Esophagus muscularis mucosa (tissue), 4 donors: ENCODE measurements at places on chromosomes 16 and 17. TPM values are rescaled to one million over a fixed set of nuclear protein-coding genes. Genes with fewer than 3 reads are reported as not detected.

DNA sequence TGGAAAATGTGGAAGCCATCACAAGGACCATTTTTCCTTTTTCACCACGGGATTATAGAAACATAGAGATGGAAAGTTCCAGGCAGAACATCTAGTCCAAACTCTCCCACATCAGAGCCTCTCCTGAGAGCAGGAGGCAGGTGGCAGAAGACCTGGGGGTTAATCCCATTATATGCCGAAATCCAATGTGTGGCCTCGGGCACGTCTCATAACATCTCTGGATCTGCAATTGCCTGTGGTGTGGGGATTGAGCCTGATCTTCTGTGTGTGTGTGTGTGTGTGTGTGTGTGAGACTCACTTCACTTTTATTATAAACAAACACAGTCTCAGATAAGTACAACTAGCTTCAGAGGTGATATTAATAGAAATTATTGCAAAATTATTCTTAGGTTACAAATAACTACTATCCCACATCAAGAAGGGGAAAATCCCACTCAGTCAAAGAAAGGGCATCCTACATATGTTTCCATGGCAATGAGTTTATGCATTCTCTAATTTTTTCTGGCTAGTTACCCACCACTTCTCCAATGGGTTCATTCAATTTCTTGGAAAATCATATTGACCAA is 199.1 kb downstream of the FOXL1 start:
- DNase-seq, result no peak

- no peak for DNase-seq
Observed at GRCh38 chr17:83174362-83175118, 95.1 kb downstream of the METRNL start.

Gene PPP1R27
- total RNA-seq, result not detected

DNA sequence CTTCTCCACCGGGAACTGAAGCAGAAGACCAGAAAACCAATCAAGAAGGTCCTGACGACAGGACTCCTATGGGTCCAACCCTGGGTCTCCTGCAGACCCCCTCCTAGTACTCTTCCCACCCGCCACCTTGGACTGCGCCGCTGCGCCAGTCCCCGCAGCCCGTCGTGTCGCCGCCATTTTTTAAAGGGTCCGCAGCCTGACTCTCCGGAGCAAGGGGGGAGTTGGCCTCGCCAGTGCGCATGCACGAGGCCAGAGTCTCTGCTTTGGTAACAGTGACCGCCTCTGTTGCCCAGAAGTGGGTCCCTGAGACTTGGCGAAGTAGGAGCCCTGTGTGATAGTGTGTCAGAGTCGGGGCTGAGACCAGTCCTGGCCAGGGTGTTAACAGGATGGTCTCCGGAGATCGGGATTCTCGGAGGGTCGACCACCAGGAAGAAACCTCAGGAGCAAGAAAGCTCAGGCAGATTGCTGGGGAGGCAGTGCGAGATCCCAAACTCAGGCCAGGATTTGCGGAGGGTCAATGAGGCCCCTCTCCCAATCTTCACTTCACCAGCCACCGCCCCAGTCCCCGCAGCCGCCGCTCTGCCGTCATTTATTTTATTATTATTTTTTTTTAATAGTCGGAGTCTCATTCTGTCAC is 612.5 kb downstream of the KCNJ18 start:
- DNase-seq, result peak; percentile 57

Gene MAPK8IP3
- total RNA-seq, result 22.6 TPM

GRCh38 chr16:23879735-23880373 is 44.1 kb downstream of the PRKCB start:
- no peak for DNase-seq

- DNase-seq, result no peak
Observed at GRCh38 chr16:28981517-28981916, 3.3 kb upstream of the LAT start.

GRCh38 chr16:88566158-88566557 is 4.0 kb upstream of the ZC3H18 start:
- no peak for DNase-seq

- DNase-seq, result no peak
Observed at GRCh38 chr17:17710728-17711541, 29.7 kb downstream of the RAI1 start.

DNA sequence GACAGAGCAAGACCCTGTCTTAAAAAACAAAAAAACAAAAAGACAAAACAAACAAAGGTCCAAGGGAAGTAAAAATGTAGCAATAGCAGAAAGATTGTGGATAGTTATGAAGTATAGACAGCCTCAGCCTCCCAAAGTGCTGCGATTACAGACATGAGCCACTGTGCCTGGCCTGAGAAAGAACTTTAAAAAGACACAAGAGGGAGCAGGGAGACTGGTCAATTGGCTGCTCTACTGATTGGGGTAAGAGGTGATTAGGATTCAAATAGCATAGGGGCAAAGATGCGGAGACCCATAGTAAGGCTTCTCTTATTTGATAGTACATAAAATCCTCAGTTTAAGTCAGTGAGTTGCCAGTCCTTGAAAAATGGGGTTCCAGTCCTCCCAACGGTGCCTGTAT is 518.2 kb upstream of the GOT2 start:
- DNase-seq, result no peak

GRCh38 chr17:10737168-10737622 is 7.4 kb upstream of the TMEM220 start:
- no peak for DNase-seq

Gene ASGR1
- total RNA-seq, result not detected

DNA sequence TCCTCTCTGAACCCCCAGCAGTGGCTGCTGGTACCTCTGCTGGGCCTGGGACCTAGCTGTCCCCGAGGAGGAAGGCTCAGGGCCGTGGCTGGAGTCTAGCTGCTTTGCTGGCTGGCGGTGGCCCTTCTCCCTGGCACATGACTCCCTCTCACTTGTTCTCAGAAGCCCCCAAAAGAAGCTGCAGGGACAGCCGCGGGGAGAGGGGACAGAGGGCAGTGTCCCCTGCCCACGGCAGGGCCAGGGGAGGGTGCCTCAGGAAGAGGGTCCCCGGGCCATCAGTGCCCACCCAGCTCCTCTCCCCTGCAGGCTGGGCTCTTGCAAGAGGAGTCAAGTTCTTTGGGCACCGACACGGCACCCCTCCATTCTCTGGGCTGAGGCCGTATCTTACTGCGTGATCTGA is 46.6 kb downstream of the VAC14 start:
- DNase-seq, result no peak

Gene LPO
- total RNA-seq, result not detected

Gene SERPINF2
- total RNA-seq, result 3.0 TPM

DNA sequence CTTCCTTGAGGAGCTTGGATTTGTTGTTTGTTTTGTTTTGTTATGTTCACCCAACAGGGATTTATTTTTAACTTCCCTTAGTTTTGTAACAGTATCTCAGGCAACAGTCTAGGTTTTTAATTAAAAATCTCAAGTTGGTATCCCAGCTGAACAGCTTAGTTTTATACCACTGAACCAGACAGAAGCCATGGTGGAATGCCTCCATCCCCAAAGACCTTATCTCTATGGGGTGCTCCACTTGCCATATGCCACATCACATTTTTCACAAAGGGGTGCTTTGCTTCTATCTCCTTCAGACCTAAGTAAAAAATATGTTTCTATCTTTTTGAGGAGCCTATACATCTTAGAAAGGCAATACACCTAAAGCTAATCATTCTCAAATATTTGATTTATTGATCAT is 715.8 kb upstream of the KIF2B start:
- DNase-seq, result no peak

DNA sequence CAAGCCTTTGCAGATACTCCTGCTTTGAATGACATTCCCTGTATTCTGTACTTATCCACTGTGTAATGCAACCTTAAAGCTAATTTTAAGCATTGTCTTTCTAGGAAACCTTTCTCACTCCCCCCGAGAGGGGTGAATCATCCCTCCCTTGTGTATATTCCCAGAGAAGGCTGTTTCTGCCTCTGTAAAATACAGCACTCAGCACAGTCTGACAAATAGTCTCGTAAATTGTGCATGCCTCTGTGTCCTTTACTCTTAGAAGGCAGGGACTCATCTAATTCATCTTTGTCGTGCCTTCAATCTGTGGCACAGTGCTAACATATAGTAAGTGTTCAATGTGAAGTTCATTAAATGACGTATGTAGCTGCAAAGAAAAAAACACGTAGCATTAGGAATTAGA is 200.7 kb downstream of the CA10 start:
- DNase-seq, result no peak

Gene UNC13D
- 8.3 TPM for total RNA-seq

GRCh38 chr16:66926171-66926947 is 1.0 kb upstream of the RRAD start:
- no peak for DNase-seq

Gene EME1
- total RNA-seq, result not detected

DNA sequence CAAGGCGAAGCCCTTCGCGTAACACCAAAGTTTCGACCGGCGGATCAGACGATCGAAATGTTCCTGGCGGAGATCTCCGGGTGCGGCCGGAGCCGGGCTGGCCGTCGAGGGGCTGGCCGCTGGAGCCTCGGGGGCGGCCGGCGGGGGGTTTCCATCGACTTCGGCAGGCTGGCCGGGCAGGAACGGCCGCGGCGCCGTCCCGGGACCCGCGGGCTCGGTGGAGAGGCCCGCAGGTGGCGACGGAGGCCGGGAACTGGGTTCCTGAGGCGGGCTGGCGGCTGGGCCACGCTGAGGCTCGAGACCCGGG is 1.1 kb downstream of the EPOP start:
- no peak for DNase-seq

- no peak for DNase-seq
Observed at GRCh38 chr17:35167046-35167445, 19.4 kb downstream of the UNC45B start.

Gene SHBG
- total RNA-seq, result 0.83 TPM

DNA sequence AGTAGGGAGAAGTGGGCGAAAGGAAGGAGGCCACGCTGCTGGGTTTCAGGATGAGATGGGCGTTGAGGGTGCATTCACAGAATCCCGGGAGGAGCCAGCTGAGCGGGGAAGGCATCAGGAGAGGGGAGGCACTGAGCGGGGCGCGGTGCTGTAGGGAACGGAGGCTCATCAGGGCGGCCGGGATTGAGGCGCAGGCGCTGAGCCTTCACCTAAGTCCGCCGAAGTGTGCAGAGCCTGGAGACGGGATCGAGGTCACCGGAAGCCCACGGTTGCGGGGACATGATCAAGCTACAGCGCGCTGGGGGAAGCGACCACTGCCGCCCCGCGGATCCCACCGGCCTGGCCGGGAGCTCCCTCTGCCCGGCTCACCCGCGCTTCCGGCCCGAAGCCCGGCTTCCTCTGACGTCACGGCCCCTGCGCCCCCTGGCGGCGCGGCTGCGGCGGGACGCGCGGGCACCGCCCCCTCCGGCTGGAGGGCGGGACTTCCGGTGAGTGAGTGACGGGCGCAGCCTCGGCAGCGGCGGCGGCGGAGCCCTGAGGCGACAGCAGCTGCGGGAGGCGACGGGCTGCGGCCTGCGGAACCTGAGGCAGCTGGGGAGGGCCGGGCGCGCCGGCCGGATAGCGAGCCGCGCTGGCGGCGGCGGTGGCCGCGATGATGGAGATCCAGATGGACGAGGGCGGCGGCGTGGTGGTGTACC is at the start of gene MAPK8IP3:
TSS of gene MAPK8IP3 (plus strand) at position 508 of the 698 bp plus-strand sequence. CDS start at position 653, 145 bp downstream.
- peak; percentile 96 for DNase-seq

GRCh38 chr17:64506576-64507412 is at the start of gene CEP95:
CEP95 (plus strand) TSS chr17:64506977; CDS start chr17:64507098, 121 bp downstream.
- peak; percentile 98 for DNase-seq

Gene GAST
- total RNA-seq, result not detected

GRCh38 chr16:67760206-67760955 is 41.3 kb upstream of the GFOD2 start:
- DNase-seq, result no peak

- no peak for DNase-seq
Observed at GRCh38 chr16:63617047-63617989, 1504.5 kb downstream of the CDH11 start.

GRCh38 chr17:45924332-45924820 is 30.0 kb downstream of the MAPT start:
- DNase-seq, result no peak

- DNase-seq, result no peak
Observed at GRCh38 chr16:19980632-19981265, 92.9 kb downstream of the GPR139 start.

GRCh38 chr16:83808573-83809014 is 816 bp downstream of the HSBP1 start:
- no peak for DNase-seq

Gene ZNF267
- total RNA-seq, result 6.4 TPM

- DNase-seq, result no peak
Observed at GRCh38 chr17:43018008-43018853, 4.0 kb downstream of the VAT1 start.

DNA sequence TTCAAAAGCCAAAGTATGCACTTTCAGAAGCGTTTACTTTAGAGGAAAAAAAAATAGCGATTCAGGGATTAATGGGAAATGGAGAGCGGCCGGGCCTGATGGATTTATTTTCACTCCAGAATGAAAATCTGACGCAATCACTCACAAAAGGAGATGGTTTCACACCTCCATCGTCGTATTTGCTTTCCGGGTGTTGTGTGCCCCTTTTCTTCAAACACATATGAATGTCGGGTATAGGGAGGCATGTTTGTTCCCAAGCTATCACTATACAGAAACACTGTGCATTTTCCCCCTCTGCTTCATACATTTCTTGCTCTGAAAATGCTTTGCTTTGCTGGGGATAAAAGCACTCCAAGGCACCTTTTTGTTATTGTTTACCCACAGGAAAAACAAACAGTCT is 562.2 kb upstream of the ZFHX3 start:
- DNase-seq, result no peak

DNA sequence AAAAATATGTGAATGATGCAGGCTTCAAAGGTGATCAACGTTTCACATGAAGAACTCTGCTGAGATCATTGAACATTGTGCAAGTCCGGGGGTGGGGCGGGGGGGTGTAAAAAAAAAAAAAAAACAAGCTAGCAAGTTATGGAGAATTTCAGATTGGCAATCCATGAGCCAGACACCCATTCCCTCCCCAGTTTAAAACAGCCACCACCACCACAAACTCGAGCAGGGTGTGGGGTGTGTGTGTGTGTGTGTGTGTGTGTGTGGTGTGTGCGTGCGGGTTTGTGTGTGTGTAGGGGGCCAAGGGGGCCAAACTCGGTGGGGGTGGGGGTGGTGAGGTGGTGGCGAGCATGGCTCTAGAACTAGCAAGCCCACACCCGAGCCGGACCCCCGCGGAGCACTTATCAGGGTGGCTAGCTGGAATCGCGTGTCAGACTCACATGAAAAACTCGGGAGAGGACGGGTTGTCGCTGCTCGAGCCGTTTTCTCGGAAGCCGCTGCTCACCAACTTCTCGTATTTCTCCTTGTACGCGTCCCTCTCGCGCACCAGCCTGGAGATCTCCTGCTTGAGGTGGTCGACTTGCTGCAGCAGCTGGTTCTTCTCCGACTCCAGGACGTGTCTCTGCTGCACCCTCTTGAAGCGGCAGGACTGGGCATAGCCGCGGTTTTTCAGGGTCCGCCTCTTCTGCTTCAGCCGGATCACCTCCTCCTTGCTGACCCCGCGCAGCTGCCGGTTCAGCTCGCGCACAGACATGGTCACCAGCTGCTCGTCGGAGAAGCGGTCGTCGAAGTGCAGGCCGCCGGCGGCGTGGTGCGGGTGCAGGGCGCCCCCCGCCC is 2.0 kb downstream of the MAF start:
- DNase-seq, result no peak

Gene CHAD
- not detected for total RNA-seq

Gene LRRC59
- total RNA-seq, result 68.1 TPM

GRCh38 chr17:56910509-56911235 is 3.2 kb downstream of the TRIM25 start:
- no peak for DNase-seq
